ENCODE measurements at places on chromosomes 1 and 21. TPM values are rescaled to one million over a fixed set of nuclear protein-coding genes. Genes with fewer than 3 reads are reported as not detected.

Gene TCHH
- not detected for total RNA-seq

Gene FCRLA
- total RNA-seq = not detected

Gene KCNA3
- not detected for total RNA-seq

Gene FCN3
- total RNA-seq = not detected

Gene SCYL3
- total RNA-seq = 10.3 TPM

Gene ALX3
- not detected for total RNA-seq

Gene FLG2
- total RNA-seq = not detected

Gene LENEP
- total RNA-seq = not detected

All from renal cortical epithelial cell (primary cell).